ENCODE measurements at places on chromosomes 6 and 20.

- no peak for DNase-seq
These were observed 347.3 kb upstream of the CNR1 start for GRCh38 chr6:88513471-88513870.

- no peak for DNase-seq
These were observed 110.9 kb downstream of the EYA4 start for GRCh38 chr6:133352046-133352445.

GRCh38 chr6:693723-694009, 727 bp upstream of the EXOC2 start:
- DNase-seq, result no peak

DNA sequence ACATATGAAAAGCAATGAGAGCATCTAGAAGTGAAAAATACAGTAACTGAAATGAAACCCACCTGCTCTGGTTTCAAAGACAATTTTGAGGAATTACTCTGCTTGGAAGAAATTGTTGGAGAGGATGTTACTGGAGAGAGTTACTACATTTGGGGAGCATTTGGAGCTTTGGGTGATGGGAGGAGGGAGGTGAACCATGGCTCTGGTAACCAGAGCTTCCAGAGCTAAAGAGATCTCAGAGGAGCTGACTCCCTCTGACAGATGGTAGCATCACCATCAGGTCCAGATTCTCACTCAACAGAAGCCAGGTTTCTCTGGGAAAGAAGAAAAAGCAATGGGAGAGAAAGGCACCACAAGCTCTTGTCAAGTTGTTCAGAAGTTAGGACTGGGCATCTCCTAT, 42.2 kb upstream of the SMAP1 start:
- no peak for DNase-seq

DNA sequence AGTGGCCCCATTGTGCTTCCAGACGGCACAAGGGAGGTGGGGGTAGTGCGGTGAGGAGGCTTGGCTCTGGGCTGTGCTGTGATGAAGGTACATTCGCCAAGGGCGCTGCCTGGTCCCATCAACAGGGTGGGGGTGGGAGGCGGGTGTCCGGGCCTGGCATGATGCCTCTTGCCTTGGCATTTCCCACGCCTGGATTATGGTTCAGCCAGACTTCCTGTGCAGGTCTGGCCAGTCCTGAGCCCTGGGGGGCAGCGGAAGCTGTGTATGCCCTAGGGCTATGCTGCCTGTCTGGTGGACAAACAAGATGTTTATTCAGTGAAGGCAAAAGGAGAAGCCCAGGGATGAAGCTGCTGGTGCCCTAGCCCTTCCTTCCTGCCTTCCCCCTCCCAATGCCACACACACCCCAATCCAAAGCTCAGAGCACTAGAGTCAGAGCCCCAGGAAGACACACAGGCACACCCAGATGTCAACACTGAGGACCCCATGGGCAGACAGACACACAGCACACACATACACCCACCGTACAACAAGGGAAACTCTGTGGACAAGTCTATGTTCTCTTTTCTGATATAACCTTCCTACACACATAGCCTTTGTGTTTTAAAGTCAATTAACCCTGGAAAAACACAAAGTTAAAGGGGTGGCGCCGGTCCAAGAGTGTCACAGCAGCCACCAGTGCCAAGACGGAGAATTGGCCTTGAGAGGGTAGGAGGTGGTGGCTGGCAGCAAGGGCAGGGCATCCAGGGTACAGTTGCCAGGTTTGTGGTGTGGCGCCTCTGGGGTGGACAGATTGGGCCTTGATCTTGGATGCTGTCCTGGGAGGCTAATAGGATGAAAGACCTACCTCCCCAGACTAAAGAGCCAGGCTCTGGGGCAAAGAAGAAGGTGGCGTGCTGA, 54.7 kb upstream of the SAYSD1 start:
- no peak for DNase-seq

GRCh38 chr6:16766836-16767745, 5.8 kb upstream of the ATXN1 start:
- DNase-seq, result no peak

- no peak for DNase-seq
These were observed 23.5 kb downstream of the UCKL1 start for GRCh38 chr20:63932606-63933160.

DNA sequence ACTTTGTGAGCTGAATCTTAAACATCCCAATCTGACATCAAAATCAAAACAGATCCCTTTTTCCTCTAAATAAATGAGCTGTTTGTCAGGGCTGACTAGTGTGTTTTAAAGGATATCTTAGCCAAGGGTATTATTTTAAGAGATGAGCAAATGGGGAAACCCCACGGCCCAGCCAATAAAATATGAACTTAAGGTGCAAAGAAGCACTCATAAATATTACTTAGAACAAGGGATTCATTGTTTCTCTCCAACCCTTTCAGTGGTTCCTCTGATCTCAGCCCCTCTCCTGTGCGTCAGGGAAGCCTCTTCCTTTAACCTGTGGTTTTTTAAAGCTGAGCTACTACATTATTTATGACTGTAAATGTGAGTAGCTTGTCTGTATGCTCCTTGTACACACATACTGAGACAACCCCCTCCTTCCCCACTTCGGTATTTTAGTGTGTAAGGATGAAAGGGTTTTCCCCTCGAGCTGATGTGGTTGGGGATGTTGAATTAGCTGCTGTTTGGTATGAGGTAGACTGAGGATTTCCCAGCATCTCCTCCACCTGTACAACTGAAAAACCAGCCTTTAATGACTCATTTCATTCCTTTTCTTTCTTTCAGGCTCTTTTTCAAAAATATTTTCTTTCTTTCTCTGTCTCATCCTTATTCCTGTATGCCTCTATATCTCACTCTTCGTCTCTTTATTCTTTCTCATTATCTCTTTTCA, 6.5 kb downstream of the BMP5 start:
- peak; percentile 13 for DNase-seq

DNA sequence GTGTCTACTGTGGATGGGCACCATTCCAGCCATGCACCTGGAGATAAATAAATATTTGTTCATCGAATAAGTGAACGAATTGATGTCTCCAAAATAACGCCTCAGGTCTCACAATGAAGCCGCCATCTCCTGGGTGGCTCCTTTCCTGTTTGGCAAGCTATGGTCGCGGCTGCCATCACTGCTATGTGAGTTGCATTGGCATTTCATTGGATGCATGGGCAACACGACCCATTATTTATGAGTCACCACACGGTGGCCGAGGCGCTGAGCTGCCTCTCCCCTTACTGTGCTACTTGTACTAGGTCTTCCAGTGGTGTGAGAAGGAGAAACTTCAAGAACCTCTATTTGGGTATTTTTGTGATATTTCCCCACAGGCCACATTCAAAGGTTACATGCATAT, 21.3 kb upstream of the PDE10A start:
- no peak for DNase-seq

GRCh38 chr20:17556837-17557674, 12.8 kb upstream of the DSTN start:
- DNase-seq, result no peak

- no peak for DNase-seq
These were observed 352.9 kb downstream of the ESR1 start for GRCh38 chr6:152160346-152160745.

GRCh38 chr6:159114569-159114968, 54.6 kb upstream of the FNDC1 start:
- no peak for DNase-seq

- DNase-seq, result no peak
These were observed 82.2 kb downstream of the CDYL start for GRCh38 chr6:4858194-4859015.

DNA sequence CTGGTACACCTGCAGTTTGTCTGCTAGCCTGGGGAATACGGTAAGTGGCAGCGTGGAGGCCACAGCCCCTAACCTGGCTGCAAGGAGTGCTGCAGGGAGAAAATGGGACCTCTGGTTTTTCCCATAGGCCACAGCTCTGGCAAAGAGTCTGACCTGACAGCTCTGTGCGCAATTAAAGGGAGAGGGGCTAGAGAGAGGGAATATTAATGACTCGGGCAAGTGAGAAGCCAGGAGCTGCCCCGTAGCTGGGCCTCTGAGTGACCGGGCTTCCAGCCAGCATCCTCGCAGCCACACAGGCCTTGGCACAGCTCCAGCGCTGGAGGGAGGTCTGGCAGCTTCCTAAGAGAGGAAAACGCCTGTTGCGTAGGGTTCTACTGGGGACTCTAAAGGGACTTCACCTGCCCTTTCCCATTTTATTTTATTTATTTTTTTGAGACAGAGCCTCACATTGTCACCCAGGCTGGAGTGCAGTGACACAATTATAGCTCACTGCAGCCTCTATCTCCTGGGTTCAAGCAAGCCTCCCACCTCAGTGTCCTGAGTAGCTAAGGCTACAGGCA, 18.2 kb upstream of the OCSTAMP start:
- DNase-seq, result no peak

DNA sequence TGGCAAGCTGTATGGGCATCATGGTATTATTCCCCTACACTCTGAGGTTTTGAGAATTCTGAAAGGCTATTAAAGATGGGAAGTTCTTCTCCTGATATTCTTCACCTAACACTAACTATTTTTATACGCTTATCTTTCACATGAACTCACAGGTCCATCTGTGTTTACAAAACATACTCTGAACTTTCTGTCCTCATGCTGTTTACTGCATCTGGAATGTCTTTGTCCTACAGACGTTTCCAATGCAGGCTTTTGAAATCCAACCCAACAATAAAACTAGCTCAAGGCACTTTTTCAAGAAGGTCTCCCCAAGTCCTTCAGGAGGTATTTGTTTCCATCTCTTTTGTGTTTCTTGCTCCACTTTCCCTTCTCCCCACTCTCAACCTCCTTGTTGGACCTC, 60.5 kb upstream of the MLIP start:
- DNase-seq, result no peak

- DNase-seq, result no peak
These were observed 51.2 kb downstream of the SLC22A23 start for GRCh38 chr6:3405679-3406078.

GRCh38 chr6:145213614-145214013, 521.7 kb downstream of the EPM2A start:
- no peak for DNase-seq

DNA sequence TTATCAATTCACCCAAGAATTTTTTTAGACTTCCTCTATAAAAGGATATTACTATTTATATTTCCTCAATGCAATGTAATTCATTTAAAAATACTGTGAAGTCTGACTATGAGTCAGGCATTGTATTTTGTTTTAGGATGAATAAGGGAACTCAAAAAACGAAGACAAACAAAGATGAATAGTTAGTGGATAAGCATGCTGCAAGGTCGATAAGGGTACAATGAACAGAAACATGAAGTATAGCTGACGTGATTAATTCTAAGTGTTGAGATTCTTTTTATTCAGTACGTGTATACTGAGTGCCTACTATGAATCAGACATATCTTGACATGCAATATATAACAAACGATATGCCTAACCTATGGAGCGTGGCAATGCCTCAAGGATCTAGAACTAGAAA, 105.4 kb downstream of the PDE10A start:
- DNase-seq, result no peak

DNA sequence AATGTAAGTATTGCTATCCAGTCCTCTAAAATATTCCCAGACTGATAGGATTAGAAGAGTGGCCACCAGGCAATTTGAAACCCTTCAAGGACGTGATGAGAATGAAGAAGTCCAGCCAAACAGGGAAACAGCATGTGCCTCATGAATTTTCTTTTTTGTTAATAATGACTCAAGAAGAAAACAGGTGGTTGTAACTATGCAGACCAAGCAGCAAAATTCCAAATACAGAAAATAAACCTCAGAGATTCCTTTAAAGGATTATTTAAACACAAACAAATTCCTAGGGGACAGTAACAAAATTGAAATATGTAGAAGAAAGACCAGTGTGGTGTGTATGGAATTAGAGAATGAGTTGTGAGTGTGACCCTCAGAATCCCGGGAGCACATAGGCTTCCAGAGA, 239.2 kb downstream of the KCNQ5 start:
- DNase-seq, result no peak

Data from stimulated activated CD4-positive, alpha-beta T cell treated with anti-CD3 and anti-CD28 coated beads, Interleukin-4, amount 100 ng/mL, for 48 hours (primary cell).